ENCODE measurements at places on chromosomes 1 and 21. TPM values are rescaled to one million over a fixed set of nuclear protein-coding genes. Genes with fewer than 3 reads are reported as not detected.

The BACH1 gene
- 39.9 TPM for total RNA-seq

The CAPN9 gene
- not detected for total RNA-seq

The CHI3L2 gene
- not detected for total RNA-seq

The EDARADD gene
- not detected for total RNA-seq

The FNDC5 gene
- total RNA-seq = not detected

The FOXE3 gene
- total RNA-seq = 0.28 TPM

The CYP4A22 gene
- not detected for total RNA-seq

The NAXE gene
- 83.9 TPM for total RNA-seq

The CCDC17 gene
- total RNA-seq = 5.6 TPM

DNA sequence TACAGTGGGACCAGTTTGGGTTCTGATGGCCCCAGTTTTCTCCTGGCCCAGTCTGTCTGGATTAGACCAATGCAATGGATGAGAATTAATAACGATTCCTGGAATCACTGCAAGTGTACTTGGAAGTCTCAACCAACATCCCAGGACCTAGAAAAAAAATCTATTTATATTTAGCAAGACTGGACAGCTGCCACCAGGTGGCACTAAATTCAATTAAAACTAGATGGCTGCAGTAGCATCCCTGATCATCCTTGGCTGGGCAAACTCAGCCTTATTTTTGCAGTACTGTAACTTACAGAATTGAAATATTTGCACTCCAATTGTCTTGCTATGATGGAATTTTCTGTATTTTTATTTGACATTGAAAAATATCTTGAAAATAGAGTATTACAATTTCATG is 165.7 kb downstream of the NCAM2 start:
- H3K36me3 ChIP-seq = no peaks in the 10 kb centered on the region
- no peaks in the 10 kb centered on the region for H3K27me3 ChIP-seq

GRCh38 chr1:230857822-230858221 is 10.5 kb downstream of the C1orf198 start:
- no peak for DNase-seq
- H3K36me3 ChIP-seq = no peaks in the 10 kb centered on the region
- no peaks in the 10 kb centered on the region for H3K27me3 ChIP-seq
- H3K27ac ChIP-seq = no peak overlapping the region
- peaks cover 4% of the 10 kb centered on the region for H3K4me1 ChIP-seq
- no peak overlapping the region for H3K4me3 ChIP-seq

- no peak for DNase-seq
- H3K27me3 ChIP-seq = no peaks in the 10 kb centered on the region
- no peaks in the 10 kb centered on the region for H3K36me3 ChIP-seq
- H3K4me1 ChIP-seq = peaks cover 21% of the 10 kb centered on the region
- no peak overlapping the region for H3K4me3 ChIP-seq
Measured at GRCh38 chr1:19067912-19068638, 111.6 kb upstream of the IFFO2 start.

- no peaks in the 10 kb centered on the region for H3K27me3 ChIP-seq
- H3K4me3 ChIP-seq = no peak overlapping the region
- no peaks in the 10 kb centered on the region for H3K4me1 ChIP-seq
- no peak overlapping the region for H3K27ac ChIP-seq
Measured at GRCh38 chr21:28200726-28201125, 792.0 kb downstream of the LTN1 start.

- H3K4me3 ChIP-seq = peak overlapping the region; percentile 91
- peak overlapping the region; percentile 90 for H3K27ac ChIP-seq
- DNase-seq = no peak
- H3K36me3 ChIP-seq = peaks cover 20% of the 10 kb centered on the region
- H3K4me1 ChIP-seq = peaks cover 31% of the 10 kb centered on the region
Measured at GRCh38 chr1:12617511-12617900, 504 bp downstream of the DHRS3 start.

DNA sequence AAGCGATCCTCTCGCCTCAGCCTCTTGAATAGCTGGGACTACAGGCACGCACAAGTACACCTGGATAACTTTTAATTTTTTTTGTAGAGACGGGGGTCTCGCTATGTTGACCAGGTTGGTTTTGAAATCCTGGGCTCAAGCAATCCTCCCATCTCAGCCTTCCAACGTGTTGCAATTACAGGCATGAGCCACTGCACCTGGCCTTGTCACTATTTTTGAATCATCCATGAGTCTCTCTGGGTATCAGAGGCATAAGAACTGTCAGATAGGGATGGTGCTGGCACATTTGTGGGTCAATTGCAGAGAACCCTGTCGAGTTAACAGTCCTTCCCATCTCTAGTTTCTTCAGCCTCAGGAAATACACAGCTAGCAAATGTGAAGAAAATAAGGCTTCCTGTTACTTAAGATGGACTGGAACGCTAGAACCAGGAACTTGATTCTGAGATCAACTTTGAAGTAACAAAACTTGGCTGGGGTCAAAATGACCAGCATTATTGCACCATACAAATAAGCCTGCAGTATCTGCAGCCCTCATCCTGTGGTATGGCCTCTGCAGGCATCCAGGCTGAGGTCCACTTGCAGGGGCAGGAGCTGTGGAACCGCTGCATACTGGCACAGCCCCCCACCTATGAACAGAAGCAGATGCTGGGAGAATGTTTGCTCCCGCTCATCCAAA is 124.3 kb upstream of the GADD45A start:
- peaks cover 20% of the 10 kb centered on the region for H3K4me1 ChIP-seq
- H3K27me3 ChIP-seq = no peaks in the 10 kb centered on the region
- no peaks in the 10 kb centered on the region for H3K36me3 ChIP-seq
- no peak for DNase-seq
- no peak overlapping the region for H3K27ac ChIP-seq

DNA sequence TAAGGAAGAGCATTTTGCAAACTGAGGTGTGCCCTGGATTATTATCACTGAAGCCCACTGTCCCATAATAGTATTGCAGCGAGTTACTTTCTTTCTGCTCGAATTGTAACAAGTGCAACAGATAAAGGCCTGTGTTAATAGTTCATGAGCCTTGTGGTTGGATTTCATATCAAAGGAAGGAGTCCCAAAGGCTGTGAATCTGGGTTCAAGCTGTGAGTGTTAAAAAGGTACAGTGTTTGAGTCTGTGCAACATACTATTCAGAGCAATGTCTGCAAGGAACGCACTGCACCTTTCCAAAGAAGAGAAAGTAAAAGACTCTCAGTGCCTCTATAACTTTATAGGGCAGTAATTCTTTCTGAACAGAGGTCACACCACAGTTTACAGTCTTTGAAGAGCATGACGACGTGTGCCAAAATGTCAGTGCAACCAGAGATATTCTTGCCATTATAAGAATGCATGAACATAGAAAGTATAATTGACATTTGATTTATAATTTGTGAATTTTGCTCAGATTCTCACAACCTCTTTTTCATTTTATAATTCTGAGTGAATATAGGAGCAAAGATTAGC is 79.1 kb downstream of the CDC7 start:
- no peaks in the 10 kb centered on the region for H3K27me3 ChIP-seq
- no peak overlapping the region for H3K27ac ChIP-seq
- no peak for DNase-seq
- H3K4me3 ChIP-seq = no peak overlapping the region

DNA sequence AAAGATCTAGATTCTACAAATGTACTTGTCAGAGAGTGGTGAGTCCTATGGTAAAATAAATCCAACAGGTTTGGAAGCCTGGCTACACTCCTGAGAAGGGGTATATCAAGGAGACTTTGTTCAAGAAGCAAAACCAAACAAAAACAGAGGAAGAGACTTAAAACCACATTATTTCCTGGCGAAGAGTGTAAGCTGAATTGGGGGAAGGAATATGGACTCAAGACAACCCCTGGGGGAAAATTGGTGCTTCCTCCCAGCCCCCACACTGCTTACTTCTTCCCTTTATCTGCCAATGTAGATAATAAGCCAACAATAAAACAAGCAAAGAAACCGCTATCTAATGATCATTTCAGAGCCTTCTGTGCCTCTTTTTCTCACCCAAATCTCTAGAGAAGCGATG is 48.4 kb upstream of the ZBTB18 start:
- no peak for DNase-seq
- no peaks in the 10 kb centered on the region for H3K27me3 ChIP-seq
- H3K4me3 ChIP-seq = no peak overlapping the region
- H3K4me1 ChIP-seq = no peaks in the 10 kb centered on the region
- no peaks in the 10 kb centered on the region for H3K36me3 ChIP-seq

GRCh38 chr1:171913385-171913784 is 72.1 kb downstream of the DNM3 start:
- DNase-seq = no peak
- H3K4me3 ChIP-seq = no peak overlapping the region
- no peaks in the 10 kb centered on the region for H3K27me3 ChIP-seq
- no peak overlapping the region for H3K27ac ChIP-seq
- no peaks in the 10 kb centered on the region for H3K36me3 ChIP-seq

GRCh38 chr1:159239551-159240220 is 35.0 kb downstream of the ACKR1 start:
- H3K27me3 ChIP-seq = no peaks in the 10 kb centered on the region
- no peaks in the 10 kb centered on the region for H3K36me3 ChIP-seq
- no peaks in the 10 kb centered on the region for H3K4me1 ChIP-seq
- H3K27ac ChIP-seq = no peak overlapping the region
- DNase-seq = no peak
- no peak overlapping the region for H3K4me3 ChIP-seq

DNA sequence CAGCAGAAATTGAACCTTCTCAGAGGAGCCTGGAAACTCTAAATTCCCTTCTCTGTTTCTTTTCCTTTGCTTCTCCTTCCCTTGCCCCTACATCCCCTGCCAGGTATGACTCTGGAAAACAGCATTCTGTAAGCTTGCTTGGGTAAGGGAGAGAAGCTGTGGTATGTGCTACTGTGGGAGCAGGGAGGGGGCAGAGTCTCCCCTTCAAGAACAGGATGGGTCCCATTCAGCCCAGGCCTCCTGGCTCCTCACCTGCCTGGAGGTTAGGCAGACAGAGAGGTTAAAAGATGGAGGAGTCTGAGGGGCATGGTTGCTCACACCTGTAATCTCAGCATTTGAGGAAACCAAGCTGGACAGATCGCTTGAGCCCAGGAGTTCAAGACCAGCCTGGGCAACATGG is 40.6 kb upstream of the UBE2U start:
- no peak overlapping the region for H3K4me3 ChIP-seq
- no peak overlapping the region for H3K27ac ChIP-seq
- no peak for DNase-seq
- no peaks in the 10 kb centered on the region for H3K4me1 ChIP-seq
- no peaks in the 10 kb centered on the region for H3K27me3 ChIP-seq
- 0 out of 2 replicates have a peak, but pooled peaks cover under 1% of the 10 kb centered on the region for H3K36me3 ChIP-seq

DNA sequence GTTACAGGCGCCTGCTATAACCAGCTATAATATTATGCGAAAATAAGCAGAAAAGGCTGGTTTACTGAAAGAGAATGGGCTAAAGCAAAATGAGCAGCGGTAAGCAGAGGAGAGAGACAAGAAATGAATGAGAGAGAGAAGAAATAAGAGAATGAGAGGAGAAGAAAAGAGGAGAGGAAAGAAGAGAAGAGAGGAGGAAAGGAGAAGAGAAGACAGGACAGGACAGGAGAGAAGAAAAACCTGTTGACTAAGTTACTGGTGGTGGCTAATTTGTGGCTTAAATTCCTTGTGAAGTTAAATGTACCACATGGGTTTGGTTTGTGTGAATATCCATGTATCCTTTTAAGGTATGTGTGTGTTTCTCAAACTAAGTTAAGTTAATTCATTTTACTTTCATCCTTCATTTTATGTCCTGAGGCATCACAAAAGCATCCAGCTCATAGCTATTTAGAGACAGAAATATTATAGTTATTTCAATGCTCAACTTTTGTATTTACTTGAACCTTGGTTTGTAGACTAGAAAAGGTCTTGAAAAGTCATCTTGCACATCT is 3.1 kb upstream of the DDR2 start:
- no peaks in the 10 kb centered on the region for H3K27me3 ChIP-seq
- H3K27ac ChIP-seq = no peak overlapping the region
- no peak for DNase-seq
- no peak overlapping the region for H3K4me3 ChIP-seq
- no peaks in the 10 kb centered on the region for H3K36me3 ChIP-seq

DNA sequence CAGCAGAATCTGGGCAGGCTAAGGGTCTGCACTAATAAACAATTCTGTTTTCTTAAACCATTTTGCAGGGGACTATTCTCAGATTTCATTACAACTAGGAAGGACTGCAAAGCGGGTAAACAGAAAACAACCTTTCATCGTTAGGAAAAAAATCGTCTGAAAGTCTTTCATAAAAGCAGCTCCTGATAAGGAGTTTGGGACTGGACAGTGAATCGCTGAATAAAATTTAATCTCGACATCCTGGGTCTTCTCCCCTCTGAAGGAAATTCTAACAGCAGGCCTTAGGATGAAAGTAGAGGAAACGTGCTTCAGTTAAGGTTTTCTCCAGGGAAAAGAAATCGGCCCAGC is 471 bp upstream of the MTF2 start:
- H3K36me3 ChIP-seq = peaks cover 11% of the 10 kb centered on the region
- H3K27ac ChIP-seq = peak overlapping the region; percentile 58
- DNase-seq = no peak
- H3K27me3 ChIP-seq = no peaks in the 10 kb centered on the region

All from PC-9 (cell line).